ENCODE measurements at places on chromosomes 6 and 20.

DNA sequence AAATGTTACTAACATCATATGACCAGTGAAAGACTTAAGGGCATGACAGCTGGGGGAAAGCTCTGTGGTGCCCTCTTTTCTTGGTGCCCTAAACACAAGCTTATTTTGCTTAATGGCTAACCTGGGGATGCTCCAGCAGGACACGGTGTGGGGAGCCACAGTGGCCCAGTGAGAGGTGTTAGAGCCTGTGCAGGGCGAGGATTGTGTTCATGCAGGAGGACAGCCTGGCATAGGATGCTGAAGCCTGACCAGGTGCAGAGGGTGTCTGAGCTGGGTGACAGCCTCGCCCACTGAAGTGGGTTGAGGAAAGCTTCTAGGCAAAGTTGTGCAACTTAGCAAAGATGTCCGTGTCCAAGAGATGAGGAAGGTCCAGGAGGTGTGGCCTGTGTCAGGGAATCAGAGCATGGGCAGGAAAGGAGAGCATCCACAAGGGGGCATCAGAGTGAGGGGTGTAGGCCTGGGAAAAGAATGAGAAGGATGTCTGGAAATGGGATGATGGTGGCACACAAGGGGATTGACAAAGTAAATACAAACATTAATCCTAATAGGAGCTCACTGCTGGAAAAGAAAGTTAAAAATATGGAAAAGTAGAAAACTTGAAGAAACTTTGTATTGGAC, 33.9 kb downstream of the SLC17A4 start:
- DNase-seq, result no peak

GRCh38 chr6:79949233-79949632, 1.9 kb upstream of the ELOVL4 start:
- no peak for DNase-seq

GRCh38 chr6:45472382-45472781, 94.6 kb upstream of the SUPT3H start:
- no peak for DNase-seq

- DNase-seq, result no peak
These were observed 883.6 kb upstream of the FLRT3 start for GRCh38 chr20:15220778-15221565.

- DNase-seq, result no peak
These were observed 97.6 kb upstream of the STMND1 start for GRCh38 chr6:17004269-17004668.

- no peak for DNase-seq
These were observed 2.9 kb upstream of the MDGA1 start for GRCh38 chr6:37700620-37700973.

DNA sequence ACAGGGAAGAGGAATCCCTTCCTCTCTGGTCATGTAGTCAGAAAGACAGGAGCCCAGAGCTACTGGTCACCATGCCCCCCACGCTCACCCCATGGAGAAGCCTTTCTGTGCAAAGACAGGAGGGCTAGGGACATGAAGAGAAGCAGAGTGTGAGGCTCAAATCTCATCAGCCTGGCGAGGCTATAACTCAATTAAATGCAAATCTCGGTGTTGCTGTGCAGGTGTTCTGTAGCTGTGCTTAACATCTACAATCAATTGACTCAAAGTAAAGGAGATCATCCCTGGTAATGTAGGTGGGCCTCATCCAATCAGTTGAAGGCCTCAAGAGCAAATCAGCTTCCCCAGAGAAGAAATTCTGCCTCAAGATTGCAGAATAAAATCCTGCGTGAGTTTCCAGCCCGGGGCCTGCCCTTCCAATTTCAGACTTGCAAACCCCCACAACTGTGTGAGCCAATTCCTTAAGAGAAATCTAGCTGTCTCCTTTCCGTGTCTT, 64.4 kb downstream of the CHMP4B start:
- no peak for DNase-seq

GRCh38 chr20:62177307-62177706, 5.5 kb upstream of the MTG2 start:
- no peak for DNase-seq

DNA sequence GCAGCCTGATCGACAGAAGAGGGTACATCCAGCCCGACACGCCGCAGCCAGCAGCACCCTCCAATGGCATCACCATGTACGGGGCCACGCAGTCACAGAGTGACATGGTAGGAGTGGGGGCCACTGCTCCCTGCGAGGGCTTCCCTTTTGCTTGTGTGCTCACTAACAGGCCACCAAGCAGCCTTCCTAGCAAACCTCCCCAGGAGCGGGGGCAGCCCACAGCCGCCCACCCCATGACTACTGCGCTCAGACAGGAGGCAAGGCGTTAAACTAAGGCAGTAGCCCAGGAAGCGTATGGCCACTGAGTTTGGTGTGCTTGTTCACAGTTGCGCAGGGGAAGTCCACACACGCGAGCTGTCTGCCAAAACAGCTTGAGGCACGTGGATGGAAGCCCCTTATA, 169.5 kb upstream of the SNX9 start:
- no peak for DNase-seq

DNA sequence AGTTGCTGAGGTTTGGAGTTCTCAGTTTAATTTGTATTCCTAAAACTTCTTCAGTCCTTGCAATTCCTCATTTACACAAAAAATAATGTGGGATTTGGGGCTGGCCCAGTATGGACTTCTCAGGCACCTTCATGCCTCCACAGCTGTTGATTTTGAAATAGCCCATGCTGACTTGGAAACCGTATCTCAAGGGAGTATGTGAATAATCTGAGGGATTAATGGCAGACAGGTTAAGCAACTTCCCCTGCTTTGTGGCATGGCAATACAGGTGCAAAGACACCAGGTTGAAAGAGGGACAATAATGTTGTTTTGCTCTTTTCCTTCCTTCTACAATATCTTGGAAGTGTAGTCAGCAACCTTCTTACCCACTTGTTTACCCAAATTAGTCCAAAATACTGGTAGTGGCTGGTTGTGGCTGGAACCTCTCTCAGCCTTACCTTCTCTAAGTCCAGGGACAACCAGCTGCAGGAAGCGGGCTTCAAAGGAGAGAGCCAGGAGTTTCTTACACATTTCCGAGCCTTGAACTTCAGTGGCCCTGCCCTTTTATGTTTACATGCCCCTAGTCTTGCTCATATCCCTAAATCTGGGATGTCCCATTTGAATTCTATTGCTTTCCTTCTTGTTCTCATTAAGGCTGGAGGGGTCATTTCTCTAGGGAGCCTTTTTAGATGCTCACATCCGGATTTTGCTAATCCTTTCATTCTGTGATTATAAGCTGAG, 44.1 kb upstream of the ADGRF1 start:
- no peak for DNase-seq

GRCh38 chr6:158405933-158406332, 93.7 kb downstream of the TULP4 start:
- no peak for DNase-seq

DNA sequence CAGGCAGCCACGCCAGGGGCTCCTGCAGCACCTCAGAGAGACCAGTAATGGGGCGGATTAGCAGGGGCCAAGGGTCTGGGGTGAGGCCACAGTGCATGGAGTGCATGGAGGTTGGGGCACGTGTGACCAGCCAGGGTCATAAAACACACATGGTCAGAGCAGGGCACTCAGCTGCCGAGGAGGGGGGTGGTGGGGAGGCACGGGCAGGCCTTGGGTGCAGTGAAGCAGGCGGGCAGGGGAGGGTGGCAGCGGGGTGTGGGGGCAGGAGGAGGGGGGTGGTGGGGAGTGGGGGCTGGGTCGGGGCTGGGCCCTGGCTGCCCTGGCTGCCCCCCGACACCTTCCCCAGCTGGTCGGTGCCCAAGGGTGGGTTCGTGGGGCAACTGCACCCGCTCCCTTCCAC, 23.7 kb upstream of the NTSR1 start:
- DNase-seq, result no peak

- DNase-seq, result no peak
These were observed 130.0 kb downstream of the BTBD9 start for GRCh38 chr6:38509713-38510112.

DNA sequence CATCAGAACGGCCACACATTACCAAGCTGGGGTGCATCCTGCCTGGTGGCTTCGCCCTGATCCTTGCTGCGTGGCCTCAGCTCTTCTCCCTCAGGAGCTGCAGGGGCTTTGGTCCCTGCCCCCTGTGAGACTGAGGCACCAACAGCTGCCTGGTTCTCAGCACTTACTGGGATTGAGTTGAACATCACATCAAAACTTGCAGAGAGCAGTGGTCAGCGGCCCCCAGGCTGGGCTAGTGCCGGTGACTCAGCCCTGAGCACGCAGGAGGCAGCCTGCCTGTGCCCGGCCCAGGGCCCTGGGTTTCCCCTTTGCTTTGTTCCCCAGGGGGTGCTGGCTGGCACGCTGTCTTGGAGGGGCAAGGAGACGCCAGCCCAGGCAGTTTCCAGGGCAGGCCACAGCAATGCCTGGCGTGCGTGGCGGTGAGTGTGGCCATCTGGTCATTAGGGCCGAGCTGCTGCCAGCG, 63.3 kb downstream of the DLL1 start:
- DNase-seq, result no peak

DNA sequence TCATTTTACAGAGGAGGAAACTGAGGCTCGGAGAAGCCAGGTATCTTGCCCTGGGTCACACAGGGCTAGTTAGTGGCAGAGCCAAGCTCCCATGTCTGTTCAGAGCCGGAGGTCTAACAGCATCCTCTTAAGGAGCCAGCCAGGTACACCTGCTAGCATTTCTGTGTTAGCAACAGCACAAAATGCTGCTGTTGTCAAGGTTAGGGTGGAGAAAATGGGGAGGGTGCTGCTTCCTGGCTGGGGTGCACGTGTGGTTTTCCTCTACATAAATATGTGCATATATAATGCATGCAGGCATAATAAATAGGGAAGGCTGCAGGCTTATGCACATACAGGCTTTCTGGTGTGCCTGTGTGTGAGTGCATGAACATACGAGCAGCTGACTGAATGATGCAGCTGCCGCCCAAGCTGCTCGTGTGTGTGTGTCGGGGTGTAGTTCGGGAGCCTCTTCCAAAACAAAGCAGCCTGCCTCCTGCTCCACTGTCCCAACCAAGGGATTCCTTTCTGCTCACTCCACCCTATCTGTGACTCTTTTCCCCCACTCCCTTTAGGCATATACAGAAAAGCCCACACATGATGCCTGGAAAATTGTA, 86.6 kb downstream of the CD40 start:
- DNase-seq, result no peak

DNA sequence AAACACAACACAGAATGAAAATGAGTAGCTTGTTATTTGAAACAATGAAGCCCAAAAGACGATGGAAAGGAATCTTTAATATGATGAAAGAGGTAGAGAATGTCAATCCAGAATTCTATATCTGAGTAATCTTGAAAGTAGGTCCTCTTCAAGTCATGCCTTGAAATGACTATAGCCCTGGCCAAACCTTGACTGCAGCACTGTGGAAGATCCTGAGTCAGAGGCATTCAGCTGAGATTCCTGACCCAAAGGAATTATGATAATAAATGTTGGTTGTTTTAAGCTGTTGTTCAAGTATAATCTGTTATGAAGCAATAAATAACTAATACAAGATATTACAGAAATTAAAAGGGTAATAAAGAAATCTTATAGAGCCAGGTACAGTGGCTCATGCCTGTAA, 64.8 kb downstream of the IBTK start:
- DNase-seq, result no peak

DNA sequence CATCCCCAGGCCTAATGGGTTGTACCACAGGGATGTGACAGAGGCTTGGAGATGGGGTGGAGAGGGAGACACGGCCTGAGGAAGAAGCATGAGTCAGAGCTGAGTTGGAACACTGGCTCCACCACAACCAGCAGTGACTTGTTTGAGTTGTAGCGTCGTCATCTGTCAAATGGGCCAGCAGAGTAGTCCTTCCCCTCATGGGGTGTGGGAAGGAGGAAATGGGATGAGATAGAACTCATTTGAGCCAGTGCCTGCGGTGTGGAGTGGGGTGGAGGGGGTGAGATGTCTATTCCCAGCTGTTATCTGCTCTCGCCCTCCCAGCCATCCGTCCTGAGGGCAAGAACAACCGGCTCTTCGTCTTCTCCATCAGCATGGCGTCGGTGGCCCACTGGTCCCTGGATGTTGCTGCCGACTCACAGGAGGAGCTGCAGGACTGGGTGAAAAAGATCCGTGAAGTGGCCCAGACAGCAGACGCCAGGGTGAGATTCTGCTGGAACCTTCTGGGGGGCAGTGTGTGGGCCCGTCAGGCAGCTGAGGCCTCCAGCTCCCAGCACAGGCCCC, 32.5 kb downstream of the PLCG1 start:
- no peak for DNase-seq

GRCh38 chr20:62900052-62900691, 26.1 kb downstream of the DIDO1 start:
- peak; percentile 34 for DNase-seq

DNA sequence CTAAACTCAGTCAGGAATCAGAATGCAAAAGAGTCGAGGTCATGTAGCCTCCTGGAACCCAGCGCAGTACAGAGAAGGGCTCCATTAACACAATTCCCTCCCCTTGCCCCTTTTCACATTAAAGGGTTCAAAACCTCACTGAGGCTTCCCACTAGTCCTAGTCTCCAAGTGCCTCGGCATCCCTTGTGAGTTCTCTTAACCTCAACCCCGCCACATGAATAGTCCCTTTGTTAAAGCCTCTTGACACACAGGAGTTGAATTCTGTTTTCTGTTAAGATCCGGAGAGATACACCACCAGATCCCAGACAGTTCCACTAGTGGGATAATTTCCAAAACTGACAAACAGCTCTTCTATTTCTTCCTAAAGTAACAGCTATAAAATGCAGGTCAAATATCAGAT, 17.8 kb downstream of the PTPRT start:
- DNase-seq, result no peak

GRCh38 chr6:165831812-165832510, 168.9 kb upstream of the PDE10A start:
- no peak for DNase-seq

DNA sequence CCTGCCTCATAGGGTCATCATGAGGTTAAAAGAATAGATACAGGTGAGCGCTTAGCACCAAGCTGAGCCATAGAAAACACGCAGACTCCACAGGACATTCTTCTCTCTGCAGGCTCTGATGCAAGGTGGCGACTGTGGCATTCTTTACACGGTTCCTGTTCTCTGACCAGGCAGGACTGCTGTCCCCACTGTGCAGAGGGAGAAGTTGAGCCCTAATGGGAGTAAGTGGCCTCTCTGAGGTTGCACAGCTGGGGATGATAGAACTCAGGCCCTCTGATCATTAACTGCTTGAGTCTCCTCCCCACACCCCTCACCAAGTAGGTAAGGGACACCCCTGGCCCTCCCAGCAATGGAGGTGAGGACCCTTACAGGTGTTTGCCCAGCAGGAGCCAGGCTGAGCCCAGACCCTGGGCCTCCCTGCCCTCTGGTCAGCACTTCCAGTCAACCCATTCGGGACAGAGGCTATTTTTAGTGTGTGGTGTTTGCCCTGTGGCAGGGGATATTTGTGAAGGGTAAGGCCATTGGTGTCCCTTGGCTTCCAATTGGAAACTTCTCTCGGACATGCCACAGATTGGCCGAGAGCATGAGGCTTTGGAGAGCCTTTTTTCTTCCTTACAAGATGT, 116.8 kb downstream of the VEGFA start:
- no peak for DNase-seq

Measured in stimulated activated CD4-positive, alpha-beta T cell treated with anti-CD3 and anti-CD28 coated beads, Interleukin-1b, Interleukin-23, amount 100 ng/mL, for 1 hour (primary cell).